Cerebellar cortex (tissue), 1 donor: ENCODE measurements at places on chromosomes 7 and 10.

GRCh38 chr10:9024210-9024609, 969.7 kb downstream of the GATA3 start:
- no peak for DNase-seq

- no peak for DNase-seq
Measured at GRCh38 chr7:78125884-78126283, 327.3 kb downstream of the PHTF2 start.

- DNase-seq, result no peak
Measured at GRCh38 chr10:129958148-129958628, 5.9 kb downstream of the EBF3 start.

- DNase-seq, result peak; percentile 36
Measured at GRCh38 chr7:151076863-151077704, 3.5 kb downstream of the FASTK start.

GRCh38 chr10:110737886-110738634, 93.9 kb downstream of the RBM20 start:
- no peak for DNase-seq

GRCh38 chr7:153943861-153944260, 108.3 kb upstream of the DPP6 start:
- peak; percentile 52 for DNase-seq

DNA sequence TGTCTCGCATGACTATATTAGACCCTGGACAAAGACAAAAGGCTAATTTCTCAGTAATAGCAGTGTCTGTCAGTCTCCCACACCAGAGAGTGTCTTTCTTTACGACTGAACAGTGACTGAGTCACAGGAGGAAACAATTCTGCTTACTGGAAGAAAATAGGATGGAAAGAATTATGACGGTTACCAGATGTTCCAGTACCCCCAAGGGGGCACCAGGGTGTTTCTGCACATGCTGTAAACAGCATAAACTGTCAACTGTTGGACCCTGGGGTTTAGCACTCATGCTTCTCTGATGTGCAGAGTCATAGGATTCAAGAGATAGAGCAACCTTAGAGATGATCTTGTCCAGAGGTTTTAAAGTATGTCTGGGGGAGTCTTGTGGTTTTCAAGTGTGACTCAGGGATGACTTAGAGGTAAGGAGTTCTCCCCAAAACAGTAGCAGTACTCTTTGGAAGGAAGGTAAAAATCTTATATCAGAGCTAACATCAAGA, 291.7 kb downstream of the THSD7A start:
- no peak for DNase-seq

DNA sequence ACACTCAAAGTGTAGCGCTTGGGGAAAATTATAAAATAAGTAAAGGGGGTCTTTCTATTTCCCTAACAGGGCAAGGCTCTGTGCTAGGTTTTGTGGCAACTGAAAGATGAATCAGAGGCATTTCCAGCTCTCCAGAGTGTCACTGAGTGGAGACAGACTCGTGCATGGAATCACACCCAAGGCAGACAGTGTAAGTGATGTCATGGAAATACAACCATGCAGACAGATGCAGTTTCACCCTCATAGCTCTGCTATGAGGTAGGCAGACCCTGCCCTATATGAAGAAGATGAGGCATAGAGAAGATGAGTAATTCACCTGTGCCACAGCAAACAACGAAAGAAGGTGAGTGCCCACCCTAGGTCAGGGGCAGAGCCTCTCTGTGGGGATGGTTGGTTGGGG, 57.2 kb upstream of the PITRM1 start:
- no peak for DNase-seq

GRCh38 chr10:110556969-110557601, 10.4 kb upstream of the SMC3 start:
- DNase-seq, result peak; percentile 69

DNA sequence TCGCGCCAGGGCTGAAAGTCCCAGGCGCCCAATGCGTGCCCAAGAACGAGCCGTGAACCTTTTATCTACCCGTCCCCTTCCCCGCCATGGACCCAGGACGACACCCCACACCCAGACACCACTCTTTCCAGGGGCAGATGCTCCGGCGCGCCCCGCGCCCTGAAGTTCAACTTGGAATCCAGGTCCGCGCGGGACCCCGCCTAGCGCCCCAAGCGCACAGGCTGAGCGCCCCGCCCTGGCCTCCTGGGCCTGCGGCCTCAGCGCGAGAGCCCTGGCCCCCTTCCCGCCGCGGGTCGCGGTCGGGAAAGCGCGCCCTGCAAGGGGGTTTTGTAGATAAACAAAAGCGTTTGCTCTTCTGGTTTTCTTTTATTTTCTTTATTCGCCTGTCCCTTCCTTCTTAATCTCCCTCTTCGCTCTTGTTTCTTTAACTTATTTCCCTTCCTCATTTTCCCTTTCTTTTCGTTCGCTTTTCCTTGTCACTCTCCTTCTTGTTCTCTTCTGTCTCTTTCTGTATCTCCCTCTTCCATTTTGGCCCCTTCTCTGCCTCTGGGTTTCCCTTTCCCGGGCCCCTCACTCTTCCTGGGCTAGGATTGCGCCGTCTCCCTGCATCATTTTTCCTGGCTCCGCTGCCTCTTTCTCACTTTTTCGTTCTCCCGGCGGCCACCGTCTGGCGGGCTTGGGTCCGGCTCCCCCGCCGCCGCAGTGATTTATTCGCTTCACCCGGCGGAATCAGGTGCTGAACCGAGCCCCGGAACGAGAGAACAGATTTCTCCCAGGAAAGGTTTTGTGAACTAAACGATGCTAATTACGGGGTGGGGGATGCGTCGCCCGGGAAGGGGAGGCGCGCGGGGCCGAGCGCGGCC, 15.3 kb upstream of the PAX2 start:
- no peak for DNase-seq

DNA sequence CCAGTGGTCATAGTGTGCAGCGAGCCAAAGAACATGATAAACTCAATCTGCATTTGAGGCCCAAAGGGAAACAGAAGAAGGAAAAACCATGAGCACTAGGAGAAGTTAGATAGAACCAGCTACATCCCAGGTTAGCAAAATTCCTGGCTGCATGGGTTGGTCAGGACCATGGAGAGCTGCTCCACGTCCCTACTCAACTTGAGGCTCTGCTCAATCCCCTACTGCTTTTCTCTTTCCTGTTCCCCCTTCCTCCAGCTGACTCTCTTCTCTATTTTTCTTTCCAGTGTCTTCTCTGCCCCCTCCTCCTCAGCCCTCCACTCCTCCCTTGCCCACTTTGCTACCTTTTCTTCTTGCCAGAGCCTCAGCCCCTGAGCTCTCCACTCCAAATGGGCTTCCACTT, 21.9 kb upstream of the VSIR start:
- DNase-seq, result no peak

- peak; percentile 13 for DNase-seq
Measured at GRCh38 chr10:99172128-99172738, 63.4 kb downstream of the HPSE2 start.

- peak; percentile 14 for DNase-seq
Measured at GRCh38 chr7:151313857-151314256, 27.8 kb upstream of the NUB1 start.

- DNase-seq, result no peak
Measured at GRCh38 chr7:157817944-157818700, 481.3 kb downstream of the DNAJB6 start.

- DNase-seq, result no peak
Measured at GRCh38 chr7:107779647-107780099, 23.4 kb downstream of the SLC26A3 start.

DNA sequence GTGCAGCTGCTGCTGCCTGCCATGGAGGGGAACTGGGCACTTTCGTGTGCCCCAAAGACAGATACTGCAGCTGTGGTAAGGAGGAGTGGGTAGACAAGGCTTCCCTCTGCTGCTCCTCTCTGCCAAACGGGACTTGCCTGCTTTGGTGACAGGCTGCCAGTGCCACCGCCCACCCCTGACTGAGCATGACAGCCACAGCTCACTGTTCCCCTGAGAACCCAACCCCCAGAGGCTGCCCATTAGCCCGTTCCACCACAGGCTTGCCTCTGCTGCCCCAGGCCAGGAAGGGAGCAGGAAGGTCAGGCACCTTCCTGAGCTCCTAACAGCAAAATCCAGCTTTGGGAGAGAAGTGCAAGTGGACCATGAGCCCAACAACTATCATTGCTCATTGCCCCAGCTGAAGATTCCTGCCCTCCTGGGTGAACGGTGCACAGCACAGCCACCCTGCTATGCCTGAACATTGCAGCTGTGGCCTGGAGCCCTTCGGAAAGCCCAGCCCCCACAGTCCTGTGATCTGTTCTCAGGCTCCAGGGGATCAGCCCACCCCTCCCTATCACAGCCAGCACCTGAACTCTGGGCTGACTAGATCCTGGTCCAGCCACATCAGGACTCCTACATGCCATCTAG, 58.7 kb upstream of the ANTXRL start:
- DNase-seq, result no peak

- DNase-seq, result no peak
Measured at GRCh38 chr7:104207348-104207730, 474 bp downstream of the ORC5 start.

DNA sequence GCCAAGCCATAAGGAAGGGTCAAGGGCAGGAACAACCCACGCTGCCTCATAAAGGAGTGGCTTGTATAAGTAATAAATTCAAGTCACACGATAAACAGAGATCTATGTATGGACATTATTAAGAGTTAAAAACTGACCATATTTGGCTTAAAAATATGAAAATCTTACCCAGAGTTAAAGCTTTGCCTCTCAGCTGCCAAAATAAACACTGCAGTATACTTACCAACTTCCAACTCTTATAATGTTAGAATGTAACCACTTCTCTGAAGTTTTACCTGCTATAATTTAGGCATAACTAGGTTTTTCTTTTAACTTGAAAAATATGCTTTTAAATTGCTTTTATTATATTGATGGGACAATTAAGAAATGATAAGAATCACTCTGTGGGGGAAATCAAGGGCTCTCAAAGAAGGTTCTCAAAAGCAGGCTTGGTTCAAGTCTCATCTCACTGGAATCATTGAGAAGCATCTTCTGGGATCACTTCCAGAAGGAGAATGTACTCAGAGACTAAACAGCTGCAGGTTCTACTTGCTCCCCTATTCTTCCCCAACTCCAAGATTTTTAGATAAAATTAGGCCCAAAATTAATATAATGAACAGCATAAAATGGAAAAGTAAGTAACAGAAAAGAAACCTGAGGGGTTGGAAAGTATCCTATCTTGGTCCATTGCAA, 16.1 kb upstream of the CAV2 start:
- no peak for DNase-seq

DNA sequence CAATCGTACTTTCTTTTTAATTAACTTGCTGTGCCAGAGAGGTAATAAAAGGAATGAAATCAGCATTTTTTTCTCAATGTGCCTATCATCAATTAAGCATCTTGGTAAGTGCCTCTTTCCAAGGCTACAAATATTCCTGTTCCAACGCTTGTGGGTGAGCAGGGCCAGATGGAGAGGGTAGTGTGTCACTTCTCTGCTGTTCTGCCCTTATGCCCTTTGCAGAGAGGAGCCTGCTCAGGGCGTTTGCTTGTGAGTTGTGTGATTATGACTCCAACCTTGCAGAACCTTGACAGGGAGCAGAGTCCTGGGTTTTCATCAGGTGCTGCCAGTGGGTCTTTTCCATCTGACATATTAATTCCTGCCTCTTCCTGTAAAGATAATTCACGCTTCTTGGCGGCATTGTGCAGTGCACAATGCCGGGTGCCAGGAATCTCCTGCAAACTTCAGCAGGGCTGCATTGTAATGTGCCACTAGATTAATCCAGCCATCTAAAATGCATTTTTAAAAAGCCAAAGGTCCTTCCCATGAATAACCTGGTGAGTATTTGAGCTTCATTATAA, 234.4 kb downstream of the ARHGAP12 start:
- no peak for DNase-seq

- DNase-seq, result no peak
Measured at GRCh38 chr7:542713-543500, 23.3 kb upstream of the PDGFA start.

- no peak for DNase-seq
Measured at GRCh38 chr10:97548828-97549455, 23.6 kb upstream of the ANKRD2 start.

- no peak for DNase-seq
Measured at GRCh38 chr7:44466300-44467216, 23.9 kb downstream of the NUDCD3 start.

DNA sequence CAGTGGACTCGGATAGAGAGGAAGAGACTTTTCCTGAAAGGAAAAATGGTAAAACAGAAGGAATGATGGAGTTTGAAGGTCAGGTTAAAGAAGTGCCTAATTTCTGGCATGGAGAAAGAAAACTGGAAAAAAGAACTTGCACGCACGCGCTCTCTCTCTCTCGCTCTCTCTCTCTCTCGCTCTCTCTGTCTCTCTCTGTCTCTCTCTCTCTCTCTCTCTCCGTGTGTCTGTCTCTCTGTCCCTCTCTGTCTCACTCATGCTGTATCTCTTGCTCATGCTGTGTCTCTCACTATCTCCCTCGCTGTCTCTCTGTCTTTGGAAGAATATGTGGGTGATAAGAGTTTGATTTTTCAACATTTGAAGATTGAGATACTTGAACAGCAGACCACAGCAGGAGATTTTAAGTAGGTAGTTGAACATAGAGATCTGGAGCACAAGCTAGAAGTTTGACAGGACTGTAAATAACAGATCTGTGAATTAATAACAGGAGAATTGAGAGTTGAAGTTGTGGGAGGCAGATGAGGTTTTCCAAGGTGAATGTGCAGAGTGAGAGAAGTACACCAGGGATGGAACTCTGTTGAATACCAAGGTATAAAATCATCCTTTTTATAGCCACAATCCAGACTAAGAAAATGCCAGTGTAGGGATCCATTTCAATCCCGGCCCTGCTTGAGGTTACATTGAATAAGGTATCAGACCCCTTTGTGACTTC, 33.1 kb downstream of the ADD3 start:
- no peak for DNase-seq

DNA sequence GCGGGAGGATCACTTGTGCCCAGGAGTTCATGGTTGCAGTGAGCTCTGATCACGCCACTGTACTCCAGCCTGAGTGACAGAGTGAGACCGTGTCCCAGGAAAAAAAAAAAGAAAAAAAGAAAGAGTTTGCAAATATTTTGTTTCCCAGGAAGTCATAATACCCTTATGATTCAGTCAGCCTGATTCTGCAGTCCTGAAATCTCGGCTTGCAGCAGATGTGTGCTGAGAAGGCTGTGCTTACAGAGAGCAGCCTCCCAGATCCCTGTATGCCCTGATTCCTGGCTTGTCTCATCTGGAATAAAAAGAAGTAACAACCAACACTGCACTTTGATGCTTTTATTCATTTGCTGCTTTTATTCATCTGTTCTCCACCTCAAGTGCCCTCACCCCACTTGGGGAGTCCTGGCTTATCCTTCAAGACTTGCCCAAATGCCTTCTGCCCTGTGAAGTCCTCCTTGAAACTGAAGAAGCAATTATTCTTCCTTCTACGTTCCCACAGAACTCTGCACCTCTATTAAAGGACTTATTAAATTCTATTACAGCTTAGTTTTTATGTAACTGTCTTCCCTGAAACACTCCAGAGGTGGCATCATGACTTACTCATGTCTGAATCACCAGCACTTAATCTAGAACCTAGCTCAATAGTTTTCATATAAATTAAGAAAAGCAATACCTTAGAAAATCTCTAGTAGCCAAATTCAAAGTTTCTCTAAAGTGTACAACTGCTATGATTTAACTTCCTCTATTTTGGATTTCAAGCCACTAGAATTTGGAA, 27.7 kb upstream of the BPGM start:
- no peak for DNase-seq
